Right ventricle myocardium superior (tissue), 1 donor: ENCODE measurements at places on chromosomes 4 and X. TPM values are rescaled to one million over a fixed set of nuclear protein-coding genes. Genes with fewer than 3 reads are reported as not detected.

- no peak for DNase-seq
These were observed 16.8 kb upstream of the SLC34A2 start for GRCh38 chr4:25638806-25639205.

DNA sequence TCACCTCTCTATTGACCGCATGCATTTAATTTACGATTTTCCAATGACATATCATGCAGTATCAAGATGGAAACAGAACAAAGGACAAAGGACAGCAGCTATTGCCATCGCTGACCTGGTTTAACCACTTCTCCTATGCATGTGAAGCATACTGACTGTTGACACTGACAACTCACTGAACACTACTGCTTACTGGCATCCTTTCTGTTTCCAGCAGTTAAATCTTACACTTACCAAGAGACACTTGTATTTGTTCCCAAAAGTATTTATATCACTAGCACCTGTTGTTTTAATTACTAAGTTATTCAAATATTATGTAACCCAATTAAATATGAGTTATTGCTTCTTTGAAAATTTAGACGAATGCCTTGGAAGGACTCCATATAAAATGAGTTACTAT, 176.7 kb downstream of the PDGFC start:
- no peak for DNase-seq

DNA sequence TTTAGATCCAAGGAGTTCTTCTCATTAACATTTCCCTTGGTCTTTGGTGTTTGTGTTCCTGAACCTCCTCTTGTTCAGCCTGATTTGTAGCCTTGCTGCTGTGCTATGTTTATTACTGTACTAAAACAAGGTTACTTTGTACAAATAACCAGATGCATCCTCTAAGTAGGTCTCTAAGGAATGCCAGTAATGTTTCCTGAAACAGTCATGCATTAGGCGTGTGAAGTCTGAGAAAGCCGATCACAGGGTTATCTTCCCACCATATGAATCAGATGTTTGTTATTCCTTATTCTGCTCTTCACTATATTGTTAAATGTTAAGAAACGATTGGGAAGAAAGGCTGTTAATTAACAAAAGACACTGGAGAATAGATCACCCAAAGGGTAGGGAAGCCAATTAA, 66.9 kb downstream of the GALNTL6 start:
- DNase-seq, result no peak

- DNase-seq, result no peak
These were observed 9.7 kb upstream of the TMEM165 start for GRCh38 chr4:55386073-55386472.

DNA sequence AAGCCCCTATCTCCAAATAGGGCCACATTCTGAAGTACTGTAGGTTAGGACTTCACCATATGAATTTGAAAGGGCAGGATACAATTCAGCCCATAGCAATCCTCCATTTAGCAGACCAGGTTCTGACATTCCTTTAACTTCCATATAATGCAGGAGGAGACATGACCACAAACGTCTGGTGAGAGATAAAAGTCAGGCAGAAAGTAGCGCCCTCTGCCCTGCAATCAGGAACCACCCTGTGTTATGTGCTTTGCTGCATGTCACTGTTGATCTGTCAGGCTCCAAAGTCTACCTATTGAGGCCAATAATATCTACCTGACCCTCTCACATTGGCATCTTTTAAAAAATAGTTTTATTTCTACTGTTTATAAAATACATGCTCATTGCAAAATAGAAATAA, 30.2 kb upstream of the SEPSECS start:
- no peak for DNase-seq

GRCh38 chr4:39881789-39882188, 95.9 kb downstream of the PDS5A start:
- no peak for DNase-seq

Gene MORC4
- total RNA-seq, result 2.4 TPM

Gene PDS5A
- total RNA-seq, result 31.1 TPM

Gene ARHGAP4
- 10.3 TPM for total RNA-seq

GRCh38 chr4:153113061-153113837, 91.0 kb upstream of the TRIM2 start:
- DNase-seq, result no peak
